ENCODE measurements at places on chromosomes 7 and 10.

DNA sequence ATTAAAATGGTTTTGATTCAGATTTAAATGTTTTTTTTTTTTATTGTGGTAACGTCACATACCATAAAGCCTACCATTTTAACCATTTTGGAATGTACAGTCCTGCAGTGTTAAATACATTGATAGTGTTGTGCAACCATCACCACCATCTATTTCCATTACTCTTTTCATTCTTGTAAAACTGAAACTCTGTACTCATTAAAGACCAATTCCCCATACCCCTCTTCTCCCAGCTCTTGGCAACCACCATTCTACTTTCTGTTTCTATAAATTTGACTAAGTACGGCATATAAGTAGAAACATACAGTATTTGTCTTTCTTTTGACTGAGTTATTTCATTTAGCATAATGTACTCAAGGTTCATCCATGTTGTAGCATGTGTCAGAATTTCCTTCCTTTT is 96.2 kb downstream of the EXOC4 start:
- no peak for DNase-seq

DNA sequence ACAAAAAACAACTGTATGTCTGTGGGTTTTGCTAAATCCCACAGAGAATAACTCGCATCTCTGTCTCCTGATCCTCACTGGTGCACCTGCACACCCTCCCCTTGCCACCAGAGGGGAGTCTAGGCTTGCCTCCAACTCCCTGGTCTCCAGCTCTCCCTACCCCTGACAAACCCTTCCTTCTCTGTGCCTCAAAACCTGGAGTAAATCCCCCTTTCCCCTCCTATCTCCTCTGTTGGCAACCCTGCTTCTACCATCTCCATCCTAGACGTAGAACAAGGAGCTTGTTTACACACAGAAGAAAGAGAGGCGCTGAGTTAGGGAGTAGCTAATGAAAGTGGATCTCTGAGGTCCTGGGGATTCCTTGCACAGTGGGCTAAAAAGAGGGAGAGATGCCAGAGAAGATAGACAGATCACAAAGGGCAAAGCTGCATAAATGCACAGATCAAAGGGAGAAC is 6.0 kb downstream of the MBLAC1 start:
- DNase-seq: peak; percentile 40

DNA sequence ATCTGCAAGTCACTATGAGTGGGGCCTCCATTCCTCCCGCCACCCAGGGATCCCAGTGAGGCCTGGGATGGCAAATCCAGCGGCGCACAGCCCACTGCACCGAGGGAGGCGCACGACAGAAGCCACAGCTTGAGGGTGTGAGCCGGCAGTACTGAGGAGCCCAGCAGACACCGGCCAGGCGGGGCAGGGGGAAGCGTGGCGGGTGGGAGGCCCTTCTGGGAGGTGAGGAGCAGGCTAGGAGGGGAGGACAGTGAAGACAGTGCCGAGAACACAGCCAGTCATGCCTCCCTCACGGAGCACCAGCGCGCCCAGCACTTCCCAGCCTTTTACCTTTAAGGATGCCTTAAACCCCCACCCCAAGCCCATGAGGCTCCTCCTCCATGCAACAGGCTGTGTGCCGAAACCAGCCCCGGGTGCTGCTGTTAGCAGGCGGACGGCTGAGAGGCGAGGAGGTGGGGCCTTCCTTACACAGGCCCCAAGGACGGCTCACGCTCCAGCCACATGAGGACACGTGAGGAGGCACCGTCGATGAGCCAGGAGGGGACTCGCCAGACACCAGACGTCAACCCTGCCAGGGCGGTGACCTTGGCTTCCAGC is 258.5 kb downstream of the PTPRN2 start:
- no peak for DNase-seq

DNA sequence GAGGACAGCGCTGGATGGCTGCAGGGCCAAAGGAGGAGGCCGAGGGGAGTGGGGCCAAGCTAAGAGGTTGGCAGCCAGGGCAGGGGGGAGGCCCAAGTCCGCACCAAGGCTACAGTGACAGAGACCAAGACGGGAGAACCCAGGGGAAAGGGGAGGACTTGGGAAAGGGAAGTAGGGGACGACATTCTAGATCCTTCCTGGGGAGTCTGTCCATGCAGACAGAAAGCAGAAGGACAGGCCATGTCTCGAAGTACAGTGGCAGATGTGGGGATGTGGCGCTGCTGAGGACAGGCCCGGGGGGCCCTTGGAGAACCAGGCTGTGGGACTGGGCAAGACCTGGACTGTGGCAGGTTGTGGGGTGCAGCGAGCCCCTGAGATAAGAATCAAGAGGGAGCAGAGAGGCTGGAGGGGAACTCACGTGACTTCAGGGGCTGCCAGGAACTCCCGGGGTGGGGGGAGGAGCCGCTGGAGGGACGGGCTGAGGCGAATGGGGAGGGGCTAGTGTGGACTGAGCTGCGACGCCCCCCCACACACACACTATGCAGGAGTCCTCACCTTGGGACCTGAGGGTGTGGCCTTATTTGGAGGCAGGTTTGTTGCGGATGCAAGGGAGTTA is 68.5 kb upstream of the TNRC18 start:
- DNase-seq: no peak

DNA sequence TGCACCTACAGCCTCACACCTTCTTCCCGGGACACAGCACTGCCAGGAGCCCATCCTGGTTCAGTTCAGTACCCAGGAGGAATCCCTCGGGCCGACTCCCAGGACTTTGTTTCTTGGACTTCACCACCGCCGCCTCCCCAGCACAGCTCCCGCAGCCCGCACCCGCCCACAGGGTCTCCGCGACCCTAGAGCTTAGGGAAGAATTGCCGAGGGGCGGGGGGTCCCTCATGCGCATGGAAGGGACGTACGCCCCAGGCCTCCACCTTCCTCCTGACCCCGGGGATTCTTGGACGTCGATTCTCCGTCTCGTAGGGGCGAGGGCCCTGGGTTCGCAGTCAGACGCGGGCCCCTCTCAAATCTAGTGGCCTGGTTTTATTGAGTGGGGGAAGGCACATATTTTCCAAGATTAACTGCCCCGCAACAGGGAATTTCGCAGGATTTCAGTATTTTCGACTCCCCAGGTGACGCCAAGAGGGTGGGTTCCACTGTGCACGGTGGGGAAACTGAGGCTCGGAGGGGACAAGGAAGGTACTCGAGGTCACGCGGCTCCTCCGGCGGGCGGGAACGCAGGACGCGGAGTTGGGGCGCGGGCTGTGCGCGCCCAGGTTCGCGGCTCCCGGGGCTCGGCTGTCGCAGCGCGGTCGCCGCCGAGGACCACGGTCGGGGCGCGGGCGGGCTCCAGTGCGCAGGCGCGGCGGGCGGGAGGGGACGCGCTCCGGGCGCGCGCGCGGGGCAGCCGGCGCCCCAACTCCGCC is at the start of gene ADCY1:
Gene ADCY1 (plus strand): TSS at position 708 of the 755 bp plus-strand sequence. CDS start 176 bp downstream, outside the sequence.
- no peak for DNase-seq

DNA sequence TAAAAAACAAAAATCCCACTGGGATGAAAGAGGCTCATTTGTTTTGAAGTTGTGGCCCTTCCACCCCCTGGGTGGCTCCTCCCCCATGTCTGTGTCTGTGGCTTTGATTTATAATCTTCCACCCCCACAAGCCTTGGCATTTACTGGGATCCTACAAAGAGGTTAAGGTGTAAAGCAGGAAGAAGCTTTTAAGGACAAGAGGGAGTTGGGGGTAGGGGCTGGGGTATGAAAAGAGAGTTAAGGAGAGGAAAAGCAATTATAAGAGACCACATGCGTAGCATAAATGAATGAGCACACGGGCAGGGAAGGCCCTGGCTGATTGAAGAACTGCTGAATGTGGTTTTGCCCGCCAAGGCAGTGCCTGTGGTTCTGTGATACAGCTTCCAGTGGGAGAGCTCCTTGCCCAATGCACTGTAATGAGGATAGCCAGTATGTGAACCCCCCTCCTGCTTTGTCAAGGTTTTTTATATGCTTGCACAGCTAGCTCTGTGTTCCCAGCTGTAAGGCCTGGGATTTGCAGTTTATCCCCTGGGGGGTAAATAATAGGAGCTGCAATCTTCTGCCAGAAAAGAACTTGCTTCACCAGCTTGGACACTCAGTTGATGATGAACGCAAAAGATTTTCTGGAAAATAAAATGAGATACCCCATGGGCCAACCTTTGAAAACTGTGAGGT is 34.7 kb upstream of the KMT2E start:
- no peak for DNase-seq

GRCh38 chr10:32105782-32106382 is 49.7 kb upstream of the KIF5B start:
- no peak for DNase-seq

DNA sequence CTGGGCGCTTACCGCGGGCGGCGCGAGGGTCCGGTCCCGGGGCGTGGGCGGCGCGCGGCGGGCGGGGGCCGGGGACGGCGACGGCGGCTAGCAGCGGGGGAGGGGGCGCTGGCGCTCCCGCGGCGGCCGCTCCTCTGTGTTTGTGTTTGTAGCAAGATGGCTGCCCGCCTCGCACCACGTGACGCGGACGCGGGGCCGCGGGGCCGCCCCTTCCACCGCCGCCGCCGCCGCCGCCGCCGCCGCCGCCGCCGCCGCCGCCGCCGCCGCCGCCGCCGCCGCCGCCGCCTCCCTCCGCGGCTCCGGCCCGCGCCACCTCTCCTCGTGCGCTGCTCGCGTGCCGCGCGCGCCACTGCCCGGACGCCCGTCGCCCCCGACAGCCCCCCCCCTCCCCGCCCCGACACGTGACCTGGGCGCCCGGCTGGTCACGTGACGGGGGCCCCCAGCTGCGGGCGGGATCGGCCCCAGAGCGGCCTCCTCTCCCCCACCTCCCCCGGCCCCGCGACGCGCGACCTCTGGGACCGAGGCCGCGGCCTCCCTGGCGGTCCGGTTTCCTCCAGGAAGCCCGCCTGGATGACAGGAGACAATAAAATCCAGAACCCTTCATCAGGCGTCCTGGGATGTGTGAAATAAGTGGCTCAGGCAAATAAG is at the start of gene GIGYF1:
Gene GIGYF1 (minus strand): TSS at position 153 of the 648 bp plus-strand sequence. CDS start 6,012 bp downstream, outside the sequence.
- DNase-seq: no peak

DNA sequence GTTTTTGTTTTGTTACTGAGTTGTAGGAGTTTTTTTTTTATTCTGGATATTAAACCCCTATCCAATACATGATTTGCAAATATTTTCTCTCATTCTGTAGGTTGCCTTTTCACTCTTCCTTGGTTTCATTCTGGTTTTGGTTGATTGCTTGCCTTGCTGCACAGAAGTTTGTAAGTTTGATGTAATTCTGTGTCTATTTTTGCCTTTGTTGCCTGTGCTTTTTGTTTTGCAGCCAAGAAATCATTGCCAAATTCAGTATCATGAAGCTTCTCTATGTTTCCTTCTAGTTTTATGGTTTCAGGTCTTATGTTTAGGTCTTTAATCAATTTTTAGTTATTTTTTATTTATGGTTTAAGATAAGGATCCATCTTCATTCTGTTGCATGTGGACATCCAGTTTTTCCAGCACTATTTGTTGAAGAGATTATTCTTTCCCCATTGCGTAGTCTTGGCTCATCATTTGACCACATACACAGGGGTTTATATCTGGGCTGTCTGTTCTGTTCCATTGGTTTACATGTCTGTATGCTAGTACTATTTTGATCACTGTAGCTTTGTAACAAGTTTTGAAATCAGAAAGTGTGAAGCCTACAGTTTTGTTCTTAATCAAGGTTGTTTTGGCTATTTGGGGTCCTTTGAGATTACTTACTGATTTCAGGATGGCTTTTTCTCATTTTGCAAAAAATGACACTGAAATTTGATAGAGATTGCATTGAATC is 26.4 kb downstream of the BMPR1A start:
- DNase-seq: no peak

DNA sequence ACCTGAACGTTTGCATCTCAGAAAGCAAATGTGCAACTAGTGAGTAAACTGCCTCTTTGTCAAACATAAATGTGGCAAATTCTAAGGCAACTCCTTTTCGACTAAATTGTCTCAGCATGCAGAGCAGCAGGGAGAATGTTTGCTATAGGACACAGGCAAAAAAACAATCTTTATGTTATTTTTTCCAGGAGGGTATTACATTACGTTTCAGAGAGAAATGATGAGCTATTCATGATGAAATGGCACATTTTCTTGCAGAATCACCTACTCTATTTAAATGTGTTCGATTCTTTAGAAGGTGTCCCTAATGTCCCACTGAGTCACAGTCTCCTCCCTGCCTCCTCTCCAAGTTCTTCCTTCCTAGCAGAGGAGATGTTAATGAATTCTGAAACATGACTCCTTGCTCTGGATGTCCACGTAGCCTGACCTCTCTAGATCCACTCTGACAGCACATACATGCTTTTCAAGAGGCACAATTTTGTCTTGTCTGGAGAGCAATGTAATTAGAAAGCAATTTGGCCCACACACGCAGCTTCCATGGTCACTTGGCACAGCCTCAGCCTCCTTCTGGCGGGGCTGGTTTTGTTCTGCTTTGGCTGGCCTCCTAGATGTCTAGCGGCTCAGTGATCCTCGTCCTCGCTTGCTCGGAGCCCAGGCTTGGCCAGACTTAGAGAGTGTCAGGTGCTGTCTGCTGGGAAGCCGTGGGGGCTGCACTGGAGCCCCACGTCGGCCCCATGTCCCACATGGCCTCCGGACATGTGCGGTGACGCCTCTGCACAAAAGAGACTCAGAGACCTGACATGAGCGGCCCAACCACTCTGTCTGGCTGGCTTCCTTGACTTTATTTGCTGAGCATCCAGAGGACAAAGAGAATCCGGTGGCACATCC is 125.7 kb upstream of the ZNF438 start:
- no peak for DNase-seq

DNA sequence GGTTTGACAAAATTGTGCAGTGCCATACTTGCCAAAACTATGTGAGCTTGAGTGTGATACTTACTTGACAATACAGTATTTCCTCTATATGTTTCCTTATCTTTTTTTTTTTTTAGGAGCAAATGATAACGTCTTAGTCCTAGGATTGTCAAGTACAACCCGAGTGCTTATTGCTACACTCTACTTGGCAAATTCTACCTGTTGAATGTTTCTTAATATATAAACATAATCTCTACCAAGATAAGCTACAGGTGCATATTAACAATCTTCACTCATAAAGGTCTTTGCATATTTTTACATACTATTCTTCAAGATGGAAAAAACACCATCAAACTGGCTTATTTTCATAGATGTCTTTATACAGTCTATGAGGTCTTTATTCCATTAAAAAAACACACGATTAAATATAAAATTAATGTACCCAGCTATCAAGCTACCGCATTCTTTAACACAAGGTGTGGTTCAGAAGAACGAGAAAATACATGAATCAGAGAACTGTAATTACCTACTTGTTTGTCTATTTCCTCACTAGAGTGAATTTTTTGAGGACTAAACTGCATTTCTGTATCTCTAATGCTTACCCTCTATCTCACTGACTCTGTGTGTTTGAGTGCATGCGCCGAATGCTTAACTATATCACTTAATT is 76.1 kb upstream of the PDSS1 start:
- no peak for DNase-seq
